ENCODE measurements at places on chromosomes 13 and 19.

GRCh38 chr13:111480976-111481375 is 160.5 kb downstream of the TEX29 start:
- DNase-seq: no peak

- no peak for DNase-seq
These were observed 40.4 kb downstream of the CRTC1 start for GRCh38 chr19:18723871-18724377.

GRCh38 chr19:8908066-8908465 is 75.9 kb downstream of the MBD3L1 start:
- no peak for DNase-seq

DNA sequence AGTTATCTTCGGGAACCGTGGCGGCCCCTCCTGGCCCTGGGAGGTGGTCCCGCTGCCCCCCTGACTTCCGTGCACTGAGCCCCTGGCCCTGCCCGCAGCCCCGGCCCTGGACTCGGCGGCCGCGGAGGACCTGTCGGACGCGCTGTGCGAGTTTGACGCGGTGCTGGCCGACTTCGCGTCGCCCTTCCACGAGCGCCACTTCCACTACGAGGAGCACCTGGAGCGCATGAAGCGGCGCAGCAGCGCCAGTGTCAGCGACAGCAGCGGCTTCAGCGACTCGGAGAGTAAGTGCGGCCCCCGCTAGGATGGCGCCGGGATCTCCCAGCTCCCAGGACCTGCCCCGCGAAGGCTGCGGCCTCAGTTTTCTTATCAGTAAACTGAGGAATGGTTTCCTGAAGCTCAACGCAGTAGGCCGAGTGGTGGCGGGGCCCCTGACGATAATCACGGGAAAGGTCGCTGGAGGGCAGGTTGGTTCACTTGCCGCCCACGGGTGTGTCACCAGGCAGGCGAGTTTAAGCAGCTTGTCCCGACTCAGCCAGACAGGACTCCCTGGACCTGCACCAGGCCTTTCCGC is 924 bp downstream of the RGCC start:
- peak; percentile 53 for DNase-seq

DNA sequence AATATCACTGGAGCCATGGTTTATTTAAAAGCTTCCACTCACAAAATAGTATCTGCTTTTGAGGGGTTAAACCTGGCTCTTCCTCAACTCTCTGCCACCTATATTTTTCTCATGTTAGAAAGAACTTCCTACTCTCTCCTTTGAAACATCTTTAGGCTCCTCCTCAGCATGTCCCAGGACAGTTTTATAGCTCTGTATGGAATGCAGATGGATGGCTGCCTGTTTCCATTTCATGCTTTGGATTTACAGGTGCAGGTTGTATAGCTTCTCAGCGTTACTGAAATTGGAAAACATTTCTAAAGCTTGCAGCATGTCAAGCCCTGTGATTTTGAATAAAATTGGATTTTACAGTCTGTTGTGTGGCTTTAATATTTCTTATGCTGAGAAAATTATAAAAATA is 314.0 kb downstream of the NDFIP2 start:
- DNase-seq: no peak

DNA sequence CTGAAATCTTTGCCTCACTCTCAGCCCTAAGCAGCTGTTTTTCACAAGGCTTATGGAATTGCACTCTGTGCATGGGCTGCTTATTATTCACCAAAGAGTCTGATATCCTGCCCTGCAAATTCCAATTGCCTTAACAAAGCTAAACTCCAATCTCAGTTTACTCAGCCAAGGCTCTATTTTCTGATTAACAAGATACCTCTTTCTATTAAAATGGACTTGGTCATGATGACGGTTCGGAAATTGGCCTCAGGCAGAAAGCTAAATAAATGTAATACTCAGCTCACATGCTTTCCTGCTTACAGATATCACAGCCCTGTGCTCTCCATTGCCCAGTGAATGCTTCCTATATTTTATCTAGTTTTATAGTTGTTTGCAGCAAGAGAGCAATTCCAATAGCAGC is 1270.8 kb downstream of the PCDH9 start:
- DNase-seq: no peak

DNA sequence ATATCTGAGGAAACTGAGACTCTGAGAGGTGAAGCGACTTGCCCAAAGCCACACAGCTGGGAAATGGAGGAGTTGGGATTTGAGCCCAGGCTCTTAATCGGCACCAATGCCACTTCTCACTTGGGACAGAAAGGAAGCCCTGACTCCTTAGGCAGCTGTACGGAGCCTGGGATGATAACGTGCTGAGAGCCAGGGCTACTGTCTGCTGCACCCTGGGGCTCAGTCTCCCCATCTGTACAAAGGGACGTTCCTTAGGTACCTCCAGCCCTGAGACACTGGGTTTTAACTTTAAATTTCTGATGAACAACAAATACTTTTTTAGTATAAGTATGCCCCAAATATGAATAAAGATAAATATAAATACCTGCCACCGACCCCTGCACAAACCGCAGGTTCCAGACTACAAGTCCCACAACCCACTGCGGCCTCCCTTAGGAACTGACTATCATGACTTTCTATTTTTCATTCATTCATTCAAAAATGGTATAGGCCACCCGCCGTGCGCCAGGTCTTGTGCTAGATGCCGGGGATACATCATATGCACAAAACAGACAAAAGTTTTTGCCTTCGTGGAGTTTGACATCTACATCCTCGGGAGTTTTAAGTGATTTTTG is 776 bp upstream of the NCLN start:
- peak; percentile 55 for DNase-seq

All from activated CD4-positive, alpha-beta T cell treated with anti-CD3 and anti-CD28 coated beads, Interleukin-2, amount 50 U/mL, for 4 hours (primary cell).